ENCODE measurements at places on chromosomes 3 and 15.

GRCh38 chr3:168933614-168934013 is 729.9 kb downstream of the MECOM start:
- DNase-seq, result no peak

- DNase-seq, result no peak
Measured at GRCh38 chr3:172592898-172593669, 69.9 kb upstream of the TNFSF10 start.

- no peak for DNase-seq
Measured at GRCh38 chr15:77985031-77985930, 92.2 kb downstream of the TBC1D2B start.

- DNase-seq, result no peak
Measured at GRCh38 chr3:105030211-105030610, 336.5 kb upstream of the ALCAM start.

DNA sequence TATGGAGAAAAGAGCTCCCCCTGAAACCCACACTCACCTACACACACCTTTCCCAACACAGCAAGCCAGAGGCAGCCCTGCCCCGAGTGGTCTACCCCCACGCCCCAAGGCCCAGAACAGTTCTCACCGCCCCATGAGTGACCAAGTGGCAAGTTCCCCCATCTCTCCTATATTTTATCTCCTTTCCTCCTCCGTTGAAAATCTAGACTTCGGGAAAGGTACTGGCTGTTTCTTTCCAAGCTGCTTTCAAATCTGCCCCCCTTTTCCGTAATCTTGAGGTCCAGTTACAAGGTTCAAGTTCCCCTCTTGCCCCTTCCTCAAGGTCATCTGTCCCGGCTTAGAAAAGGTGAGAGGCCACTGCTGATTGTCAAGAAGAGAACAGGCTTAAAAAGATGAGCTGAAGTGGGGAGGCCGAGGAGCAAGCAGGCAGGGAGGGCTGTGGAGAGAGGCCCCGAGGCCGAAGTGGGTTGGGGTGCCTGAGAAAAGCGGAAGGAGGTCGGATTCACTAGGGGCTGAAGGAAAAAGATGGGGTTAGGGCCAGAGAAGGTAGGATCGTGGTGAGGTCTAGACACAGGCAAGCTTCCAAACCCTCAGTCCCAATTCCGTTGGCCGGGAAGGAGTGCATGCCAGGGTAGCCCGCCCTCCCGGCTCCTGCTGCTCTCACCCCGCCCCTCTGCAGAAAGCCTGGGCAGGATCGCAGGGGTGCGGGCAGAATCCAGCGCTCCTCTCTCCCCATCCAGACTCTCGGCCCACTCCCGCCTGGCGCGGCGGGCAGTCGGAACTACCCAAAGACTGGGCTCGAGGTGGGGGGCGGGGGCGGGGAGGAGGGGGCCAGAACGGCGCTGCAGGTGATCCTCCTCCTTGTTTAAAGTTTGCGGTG is 1.7 kb downstream of the SEMA5B start:
- no peak for DNase-seq

Measured in H54 (cell line).